ENCODE measurements at places on chromosomes 5 and 9.
A peak's percentile ranks its signal among the peaks of the same experiment; 100 is the strongest.

- H3K27me3 ChIP-seq = no peaks in the 10 kb centered on the region
- peak; percentile 60 for DNase-seq
- peak overlapping the region; percentile 90 for H3K27ac ChIP-seq
- H3K36me3 ChIP-seq = no peaks in the 10 kb centered on the region
- H3K4me1 ChIP-seq = peaks cover 63% of the 10 kb centered on the region
- H3K4me3 ChIP-seq = peak overlapping the region; percentile 97
Observed at GRCh38 chr5:74641735-74642542, 1.4 kb upstream of the ENC1 start.

DNA sequence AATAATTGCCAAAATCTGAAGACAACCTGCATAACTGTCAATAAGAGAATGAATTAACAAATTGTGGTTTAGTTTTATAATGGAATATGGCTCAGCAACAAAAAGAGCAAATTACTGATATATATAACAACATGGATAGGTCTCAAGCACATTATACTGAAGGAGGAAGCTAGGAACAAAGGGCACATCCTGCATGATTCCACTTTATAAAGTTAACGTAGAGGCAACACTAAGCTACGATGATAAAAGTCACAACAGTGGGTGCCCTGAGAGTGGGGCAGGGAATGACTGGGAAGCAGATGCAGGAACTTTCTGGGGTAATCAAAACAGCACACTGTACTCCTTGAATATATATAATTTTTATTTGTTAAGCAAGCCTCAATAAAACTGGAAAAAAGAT is 165.2 kb downstream of the RMI1 start:
- H3K27me3 ChIP-seq = peaks cover 30% of the 10 kb centered on the region
- H3K27ac ChIP-seq = no peak overlapping the region
- DNase-seq = no peak
- peaks cover 4% of the 10 kb centered on the region for H3K4me1 ChIP-seq

- H3K27me3 ChIP-seq = no peaks in the 10 kb centered on the region
- peaks cover 2% of the 10 kb centered on the region for H3K36me3 ChIP-seq
- H3K4me3 ChIP-seq = no peak overlapping the region
Observed at GRCh38 chr5:1498623-1499416, 24.9 kb downstream of the LPCAT1 start.

- no peaks in the 10 kb centered on the region for H3K4me1 ChIP-seq
- DNase-seq = no peak
- H3K36me3 ChIP-seq = no peaks in the 10 kb centered on the region
- no peak overlapping the region for H3K27ac ChIP-seq
- no peak overlapping the region for H3K4me3 ChIP-seq
Observed at GRCh38 chr5:87653242-87653641, 240.5 kb upstream of the CCNH start.

DNA sequence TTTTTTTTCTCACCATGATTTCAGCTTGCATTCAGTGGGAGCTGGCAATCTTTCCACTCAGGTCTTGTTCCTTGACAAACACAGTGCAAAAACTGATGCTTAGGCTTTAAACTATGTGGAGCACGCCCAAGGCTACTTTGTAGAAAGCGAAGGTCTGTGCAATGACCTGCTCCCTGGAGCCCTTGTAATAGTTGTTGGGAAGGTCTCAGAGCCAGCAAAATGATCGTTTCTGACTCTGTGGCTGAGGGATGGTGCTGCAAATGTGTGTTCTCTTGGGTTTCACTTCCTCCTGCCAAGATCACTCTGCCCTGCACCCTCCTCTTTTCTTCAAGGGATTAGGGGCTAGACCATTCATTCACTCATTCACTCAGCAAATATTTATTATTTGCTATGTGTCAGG is 249.7 kb upstream of the MAP3K1 start:
- peaks cover 51% of the 10 kb centered on the region for H3K4me1 ChIP-seq
- H3K27ac ChIP-seq = no peak overlapping the region
- no peaks in the 10 kb centered on the region for H3K27me3 ChIP-seq
- DNase-seq = no peak
- no peak overlapping the region for H3K4me3 ChIP-seq
- H3K36me3 ChIP-seq = no peaks in the 10 kb centered on the region

GRCh38 chr9:133521122-133522072 is 3.4 kb downstream of the MYMK start:
- H3K27ac ChIP-seq = no peak overlapping the region
- H3K36me3 ChIP-seq = no peaks in the 10 kb centered on the region
- H3K4me3 ChIP-seq = no peak overlapping the region
- no peak for DNase-seq
- H3K27me3 ChIP-seq = no peaks in the 10 kb centered on the region

GRCh38 chr9:137989999-137990715 is 112.6 kb downstream of the CACNA1B start:
- no peak overlapping the region for H3K27ac ChIP-seq
- H3K27me3 ChIP-seq = peaks cover 9% of the 10 kb centered on the region
- DNase-seq = no peak
- no peak overlapping the region for H3K4me3 ChIP-seq
- no peaks in the 10 kb centered on the region for H3K4me1 ChIP-seq

GRCh38 chr9:118395415-118395814 is 691.2 kb downstream of the TLR4 start:
- H3K27ac ChIP-seq = no peak overlapping the region
- H3K27me3 ChIP-seq = peaks cover 7% of the 10 kb centered on the region
- no peaks in the 10 kb centered on the region for H3K4me1 ChIP-seq
- no peaks in the 10 kb centered on the region for H3K36me3 ChIP-seq

- no peak for DNase-seq
- no peaks in the 10 kb centered on the region for H3K36me3 ChIP-seq
- no peak overlapping the region for H3K27ac ChIP-seq
Observed at GRCh38 chr5:156031181-156031580, 295.8 kb upstream of the SGCD start.

GRCh38 chr5:117394506-117395157 is 820.0 kb upstream of the SEMA6A start:
- H3K4me3 ChIP-seq = no peak overlapping the region
- no peak overlapping the region for H3K27ac ChIP-seq
- H3K27me3 ChIP-seq = no peaks in the 10 kb centered on the region
- H3K4me1 ChIP-seq = peaks cover 24% of the 10 kb centered on the region
- peaks cover 3% of the 10 kb centered on the region for H3K36me3 ChIP-seq

Measured in mesothelial cell of epicardium (in vitro differentiated cells).